ENCODE measurements at places on chromosomes 3 and 15.

DNA sequence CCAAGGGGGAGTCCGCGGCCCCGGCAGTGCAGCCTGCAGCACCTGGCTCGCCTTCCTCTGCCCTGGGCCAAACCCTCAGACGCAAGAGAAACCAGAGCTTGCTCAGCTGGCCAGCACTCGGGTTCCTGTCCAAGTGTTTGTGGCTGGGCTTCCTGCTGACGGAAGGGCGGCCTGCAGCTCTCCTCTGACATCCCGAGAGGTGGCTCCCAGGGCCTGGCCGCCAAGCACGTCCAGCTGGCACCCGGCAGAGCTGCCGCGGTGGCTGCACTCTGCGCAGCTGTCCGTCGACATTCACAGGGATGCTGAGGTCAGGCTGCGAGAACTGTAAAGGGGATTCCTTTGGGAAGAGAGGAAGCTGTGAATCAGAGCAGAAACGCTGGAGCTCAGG lies 85.6 kb downstream of the CPN2 start:
- no peak for DNase-seq

DNA sequence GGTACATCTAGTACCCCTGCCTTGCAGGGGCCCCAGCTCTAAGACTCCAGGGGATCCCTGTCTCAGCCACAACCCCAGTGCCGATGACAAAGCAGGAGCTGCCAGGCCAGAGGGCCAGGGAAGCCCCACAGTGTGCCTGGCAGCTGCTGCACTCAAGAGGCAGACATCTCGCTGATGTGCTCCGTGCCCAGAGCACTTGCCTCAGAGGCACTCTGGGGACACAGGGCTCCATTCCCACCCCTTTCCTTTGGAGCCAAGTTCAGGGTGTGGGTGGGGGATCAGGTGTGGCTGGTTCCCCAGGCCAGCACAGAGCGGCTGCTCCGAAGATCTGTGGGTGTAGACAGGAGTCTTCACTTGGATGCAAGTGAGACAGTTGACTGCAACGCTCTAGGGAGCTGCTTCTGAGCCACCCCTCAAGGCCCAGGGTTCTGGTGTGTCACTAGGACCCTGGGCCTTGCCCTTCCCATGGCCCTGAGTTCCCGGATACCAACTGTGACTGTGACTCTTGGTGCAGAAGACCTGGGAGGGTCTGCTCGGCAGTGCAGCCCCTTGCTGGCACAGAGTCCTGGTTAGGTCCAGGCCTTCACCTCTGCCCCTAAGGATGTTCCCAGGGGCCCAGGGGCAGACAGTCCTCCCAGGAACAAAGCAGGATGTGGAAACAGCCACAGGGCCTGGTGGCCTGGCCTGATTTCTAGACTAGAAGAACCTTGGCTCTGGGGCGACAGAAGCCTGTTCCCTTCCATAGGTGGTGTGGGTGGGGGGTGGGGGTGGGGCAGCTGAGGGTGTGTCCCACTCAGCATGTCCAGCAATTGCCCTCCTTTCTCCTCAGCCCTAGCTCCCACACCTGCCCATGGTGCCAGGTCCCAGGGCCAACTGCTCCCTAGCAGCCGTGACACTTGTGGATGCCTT lies 2.5 kb downstream of the NT5DC2 start:
- DNase-seq = no peak

DNA sequence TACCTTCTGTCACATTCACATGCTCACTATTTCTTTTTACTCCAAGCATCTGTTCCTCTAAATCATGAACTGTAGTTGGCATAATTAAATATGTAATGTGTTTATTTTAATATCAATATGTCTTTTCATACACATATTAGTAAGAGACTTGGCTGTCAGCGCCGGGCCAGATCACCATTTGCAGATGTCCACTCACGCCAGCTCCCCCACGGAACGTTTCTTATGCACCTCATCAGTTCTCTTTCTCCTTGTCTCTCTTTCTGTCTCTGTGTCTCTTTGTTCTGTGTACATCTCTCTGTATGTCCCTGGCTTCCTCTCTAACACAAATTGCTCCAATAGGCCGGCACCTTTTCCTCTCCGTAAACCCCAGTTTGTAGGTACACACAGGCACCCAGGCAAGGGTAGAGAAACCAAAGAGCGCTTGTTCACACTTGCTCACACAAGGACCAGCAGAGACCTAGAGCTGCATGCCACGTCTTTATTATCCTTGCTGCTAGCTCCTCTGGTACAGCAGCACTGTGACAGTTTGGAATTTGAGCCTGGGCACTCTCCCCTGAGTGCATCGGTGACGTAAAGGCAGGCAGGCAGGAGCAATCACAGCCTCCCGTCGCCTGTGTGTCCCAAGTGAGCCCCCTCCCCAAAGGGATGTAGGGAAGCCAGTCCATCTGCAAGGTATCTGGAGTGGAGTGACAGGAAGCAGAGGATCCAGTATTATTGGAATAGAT lies 40.4 kb downstream of the CACNA1D start:
- no peak for DNase-seq

DNA sequence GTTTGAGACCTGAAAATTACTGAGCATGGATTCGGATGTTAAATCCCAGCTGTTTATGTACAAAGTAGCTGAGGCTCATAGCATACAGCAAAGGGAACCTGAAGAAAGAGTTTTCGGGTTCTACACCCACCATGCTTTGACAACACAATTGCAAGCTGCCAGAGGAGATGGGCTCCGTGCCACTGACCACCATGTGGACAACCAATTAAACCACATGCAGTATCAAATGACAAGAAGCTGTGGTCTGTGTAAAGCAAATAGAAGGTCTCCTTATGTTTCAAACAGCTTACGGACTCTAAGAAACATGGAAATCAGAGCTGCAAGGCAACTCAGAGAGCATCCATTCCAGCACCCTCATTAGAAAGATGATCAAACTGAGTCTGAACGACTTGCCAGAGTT lies 12.9 kb downstream of the GABRB3 start:
- DNase-seq = no peak

GRCh38 chr3:70273492-70273891 lies 38.9 kb downstream of the MDFIC2 start:
- no peak for DNase-seq

All from CD4-positive, alpha-beta T cell (primary cell).